Stimulated activated CD4-positive, alpha-beta T cell treated with anti-CD3 and anti-CD28 coated beads, Interleukin-2, amount 100 ng/mL, for 48 hours (primary cell): ENCODE measurements at places on chromosomes 2 and 18.

DNA sequence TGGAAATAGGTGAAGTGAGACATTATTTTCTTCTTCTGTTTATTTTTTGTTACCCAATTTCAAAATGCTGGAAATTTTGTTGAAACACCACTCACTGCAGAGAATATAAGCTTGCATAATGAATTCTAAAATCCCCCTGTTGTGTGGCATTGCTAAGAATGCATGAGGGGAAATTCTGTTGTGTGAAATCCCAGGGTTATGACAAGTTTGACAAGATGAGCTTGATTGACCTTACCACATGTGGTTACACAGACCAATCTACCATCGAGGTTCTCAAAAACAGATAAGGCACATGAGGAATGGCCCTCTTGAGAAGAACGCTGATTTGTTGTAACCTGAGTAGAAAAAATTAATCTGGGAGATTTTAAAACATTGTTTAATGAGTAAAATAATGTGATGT is 261.6 kb upstream of the MMADHC start:
- DNase-seq, result no peak

GRCh38 chr2:29420464-29420863 is 305.2 kb downstream of the CLIP4 start:
- DNase-seq, result no peak

DNA sequence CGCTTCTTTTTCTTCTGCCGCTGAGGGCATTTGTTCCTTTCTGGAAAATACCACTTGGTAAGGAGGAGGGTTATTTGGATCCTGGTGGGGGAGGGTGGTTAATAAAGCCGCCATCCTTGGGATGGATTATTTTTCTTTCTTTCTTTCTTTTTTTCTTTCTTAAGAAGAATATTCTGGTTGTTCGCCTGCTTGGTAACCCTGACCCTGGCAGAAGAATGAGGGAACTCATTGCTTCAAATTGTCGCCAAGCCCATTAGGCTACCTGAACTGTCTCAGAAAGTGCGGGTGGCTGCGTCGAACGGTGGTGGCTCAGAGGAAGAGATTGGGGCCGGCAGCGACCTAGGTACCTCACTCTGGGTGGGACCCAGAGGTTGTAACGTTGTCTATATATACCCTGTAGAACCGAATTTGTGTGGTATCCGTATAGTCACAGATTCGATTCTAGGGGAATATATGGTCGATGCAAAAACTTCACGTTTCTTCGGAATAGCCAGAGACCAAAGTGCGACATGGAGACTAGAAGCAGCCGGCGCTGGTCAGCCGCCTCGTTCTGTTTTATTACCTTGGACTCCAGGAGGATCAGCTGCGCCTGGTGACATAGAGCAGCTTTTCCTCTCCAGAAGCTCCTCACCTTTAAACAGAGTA is 1.3 kb upstream of the HOXD4 start:
- DNase-seq, result no peak

DNA sequence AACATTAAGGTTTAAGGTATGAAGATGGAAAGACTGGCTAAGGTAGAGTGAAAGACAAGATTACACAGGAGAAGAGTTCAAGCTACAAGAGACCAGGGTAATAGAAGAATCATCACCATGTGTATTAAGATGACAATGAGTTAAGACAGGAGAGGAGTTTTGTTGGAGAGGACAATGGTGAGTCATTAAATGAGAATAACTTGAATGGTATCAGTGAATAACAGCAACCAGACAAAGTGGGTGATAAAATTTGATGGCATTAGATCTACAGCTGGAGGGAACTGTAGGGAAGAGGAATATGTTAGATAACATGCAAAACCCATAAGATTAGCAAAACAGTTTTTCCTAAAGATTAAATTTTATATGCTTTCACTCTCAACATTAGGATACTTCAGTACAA is 18.8 kb upstream of the ENOSF1 start:
- DNase-seq, result no peak

DNA sequence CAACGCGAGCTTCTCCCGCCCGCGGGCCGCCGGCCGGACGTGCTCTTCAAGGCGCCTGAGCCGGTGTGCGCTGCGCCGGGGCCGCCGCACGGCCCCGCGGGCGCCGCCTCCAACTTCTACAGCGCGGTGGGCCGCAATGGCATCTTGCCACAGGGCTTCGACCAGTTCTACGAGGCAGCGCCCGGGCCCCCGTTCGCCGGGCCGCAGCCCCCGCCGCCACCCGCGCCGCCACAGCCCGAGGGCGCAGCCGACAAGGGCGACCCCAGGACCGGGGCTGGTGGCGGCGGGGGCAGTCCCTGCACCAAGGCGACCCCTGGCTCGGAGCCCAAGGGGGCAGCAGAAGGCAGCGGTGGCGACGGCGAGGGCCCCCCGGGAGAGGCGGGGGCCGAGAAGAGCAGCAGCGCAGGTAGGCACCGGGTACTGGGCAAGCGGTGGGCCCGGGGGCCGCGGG is 676 bp downstream of the HOXD11 start:
- no peak for DNase-seq

- DNase-seq, result no peak
Observed at GRCh38 chr2:136051725-136052048, 66.3 kb upstream of the DARS1 start.

DNA sequence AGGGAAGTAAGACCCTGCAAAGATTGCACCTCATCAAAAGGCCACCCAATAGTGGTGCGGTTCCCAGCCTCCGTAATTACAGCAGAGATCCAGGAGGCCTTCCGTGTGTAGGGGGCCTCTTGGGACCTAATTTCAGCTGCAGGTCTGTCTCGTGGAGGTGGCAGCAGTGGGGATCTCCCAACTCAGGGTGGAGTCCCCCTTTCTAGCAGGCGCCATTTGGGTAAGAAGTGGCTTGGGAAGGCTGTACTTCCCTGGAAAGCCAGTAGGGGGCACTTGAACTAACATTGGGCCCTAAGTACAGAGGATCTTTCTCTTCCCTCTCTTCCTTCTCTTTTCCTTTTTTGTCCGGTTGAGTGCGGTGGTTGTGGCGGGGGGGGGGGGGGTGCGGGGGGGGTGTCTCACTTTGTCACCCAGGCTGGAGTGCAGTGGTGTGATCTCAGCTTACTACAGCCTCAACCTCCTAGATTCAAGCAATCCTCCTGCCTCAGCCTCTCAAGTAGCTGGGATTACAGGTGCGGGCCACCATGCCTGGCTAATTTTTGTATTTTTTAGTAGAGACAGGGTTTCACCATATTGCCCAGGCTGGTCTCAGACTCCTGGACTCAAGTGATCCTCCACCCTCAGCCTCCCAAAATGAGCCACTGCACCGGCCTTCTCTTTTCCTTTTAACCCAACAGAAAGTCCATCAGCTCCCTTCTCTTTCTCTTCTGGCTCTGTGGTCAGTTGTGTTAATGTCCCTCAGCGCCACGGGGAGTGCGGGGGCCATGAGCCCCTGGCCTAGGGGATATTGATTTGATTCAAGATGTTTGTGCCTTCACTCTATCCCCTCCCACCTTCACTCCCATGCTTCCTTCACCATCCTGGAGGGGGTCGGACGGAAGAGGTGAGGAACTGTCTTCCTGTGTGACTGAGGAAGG is 32.0 kb downstream of the CENPO start:
- peak; percentile 37 for DNase-seq

GRCh38 chr2:47782381-47782670 is 619 bp upstream of the MSH6 start:
- DNase-seq, result no peak

DNA sequence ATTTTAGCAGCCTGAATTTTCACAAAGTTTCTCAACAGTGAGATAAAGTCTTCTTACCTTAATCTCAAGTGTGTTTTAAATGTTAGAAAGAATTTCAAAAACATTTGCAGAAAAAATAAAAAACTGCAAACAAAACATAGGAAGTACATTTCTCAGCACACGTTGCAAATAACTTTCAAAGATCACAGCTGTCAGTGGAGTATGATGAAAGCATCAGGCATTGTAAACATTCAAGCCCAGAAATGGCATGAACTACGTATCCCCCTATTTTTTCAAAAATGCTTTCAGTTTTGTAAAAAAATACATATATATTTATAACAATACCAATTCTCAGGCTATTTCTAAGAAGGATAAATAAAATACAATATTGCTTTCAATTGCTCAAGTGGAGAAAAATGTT is 320.6 kb upstream of the TFPI start:
- DNase-seq, result no peak

DNA sequence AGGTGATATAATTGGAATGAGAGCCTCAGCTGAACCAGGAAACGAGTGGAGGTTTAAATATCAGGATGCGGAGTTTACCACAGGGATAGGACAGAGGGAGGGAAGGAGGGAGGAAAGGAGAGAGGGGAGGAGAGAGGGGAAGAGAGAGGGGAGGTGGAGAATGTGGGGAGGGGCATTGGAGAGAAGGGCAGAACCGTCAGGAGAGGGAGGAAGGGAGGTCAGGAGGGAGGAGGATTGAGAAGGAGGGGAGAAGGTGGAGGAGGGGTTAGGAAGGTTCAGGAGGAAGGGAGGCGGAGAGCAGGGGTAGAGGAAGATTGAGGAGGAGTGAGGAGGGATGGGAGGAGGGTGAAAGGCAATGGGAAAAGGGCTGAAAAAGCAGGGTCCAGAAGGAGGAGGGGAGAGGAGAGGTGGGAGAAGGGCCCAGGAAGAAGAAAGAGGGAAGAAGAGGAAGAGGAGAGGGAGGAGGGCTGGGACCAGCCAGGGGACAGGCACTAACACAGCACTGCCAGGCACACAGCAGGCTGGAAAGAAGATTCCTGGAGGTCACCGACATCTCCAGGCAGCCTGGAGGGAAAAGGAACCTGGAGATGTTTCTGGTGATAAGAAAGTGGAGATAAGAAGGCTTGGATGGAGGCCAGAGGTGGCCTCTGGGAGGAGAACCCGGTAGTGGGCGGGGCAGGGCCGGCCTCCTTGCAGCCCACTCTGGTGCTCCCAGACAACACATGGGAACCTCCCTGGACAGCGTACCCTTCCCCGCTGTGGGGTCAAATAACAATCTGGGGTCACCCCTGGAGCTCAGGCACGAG is 176.7 kb upstream of the SMAD2 start:
- DNase-seq, result no peak

GRCh38 chr2:25816249-25816648 is 62.0 kb downstream of the ASXL2 start:
- no peak for DNase-seq

GRCh38 chr2:113118263-113118657 is 9.1 kb upstream of the IL1RN start:
- no peak for DNase-seq

GRCh38 chr2:88081924-88082608 is 14.4 kb downstream of the SMYD1 start:
- DNase-seq, result no peak

GRCh38 chr2:216787851-216788540 is 71.9 kb downstream of the TNP1 start:
- DNase-seq, result no peak

DNA sequence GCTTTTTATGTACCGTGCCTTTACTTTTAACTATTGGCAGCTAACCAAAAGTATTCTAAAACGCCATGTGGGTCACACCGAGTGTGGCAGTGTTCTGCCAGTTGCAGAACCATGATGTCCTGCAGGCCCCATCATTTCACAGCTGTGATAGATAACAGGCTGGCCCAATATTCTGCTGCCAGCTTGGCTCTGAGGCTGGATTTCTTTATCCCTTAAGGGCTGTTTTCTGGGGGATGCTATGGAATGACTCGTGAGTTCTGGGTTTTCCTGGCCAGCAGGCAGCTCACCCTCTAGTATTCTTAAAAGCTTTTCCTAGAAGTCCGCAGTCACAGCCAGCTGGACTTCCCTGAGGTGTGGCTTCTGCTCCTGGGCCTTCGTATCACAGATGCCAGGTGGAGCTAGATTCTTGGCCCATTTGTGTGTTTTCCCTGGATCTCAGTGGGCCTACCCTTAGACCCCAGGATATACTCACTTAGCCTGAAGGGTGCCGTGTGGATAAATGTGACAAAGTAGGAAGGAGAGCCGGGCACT is 41.0 kb downstream of the FHOD3 start:
- no peak for DNase-seq

DNA sequence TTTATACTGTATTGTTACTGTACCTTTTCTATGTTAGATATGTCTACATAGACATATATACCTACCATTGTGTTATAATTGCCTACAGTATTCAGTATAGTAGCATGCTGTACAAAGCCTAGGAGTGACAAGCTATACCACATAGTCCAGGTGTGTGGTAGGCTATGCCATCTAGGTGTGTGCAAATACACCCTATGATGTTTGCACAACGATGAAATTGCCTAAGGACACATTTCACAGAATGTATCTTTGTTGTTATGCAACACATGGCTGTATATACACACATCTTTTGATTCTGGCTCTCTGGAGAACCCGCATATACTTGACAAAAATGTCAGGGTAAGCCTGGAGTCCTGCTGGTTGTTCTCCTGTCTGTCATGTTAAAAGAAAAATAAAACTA is 85.1 kb downstream of the BCL2L11 start:
- DNase-seq, result no peak

- DNase-seq, result no peak
Observed at GRCh38 chr2:219492575-219492974, 6.1 kb upstream of the GMPPA start.

- no peak for DNase-seq
Observed at GRCh38 chr18:11909591-11910026, 1.5 kb upstream of the MPPE1 start.

- no peak for DNase-seq
Observed at GRCh38 chr18:79530821-79531220, 135.1 kb downstream of the NFATC1 start.

DNA sequence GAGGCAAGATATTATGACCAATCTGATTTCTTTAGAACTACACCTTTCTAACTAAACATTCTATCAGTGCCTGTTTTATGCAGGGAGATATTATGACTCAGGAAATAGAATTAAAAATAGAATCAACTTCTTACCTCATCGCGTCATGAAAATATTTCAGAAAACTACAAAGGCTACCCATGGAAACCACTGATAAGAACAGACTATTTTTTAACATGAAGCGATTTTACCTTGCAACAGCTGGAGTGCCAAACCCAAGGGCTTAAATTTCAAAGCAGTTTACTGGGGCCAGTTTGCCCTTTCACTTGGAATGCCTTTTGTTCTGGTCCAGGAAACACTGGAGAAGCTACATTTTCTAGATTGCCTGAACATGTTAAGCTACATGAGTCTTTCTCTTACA is 304.8 kb upstream of the CCDC68 start:
- DNase-seq, result no peak

DNA sequence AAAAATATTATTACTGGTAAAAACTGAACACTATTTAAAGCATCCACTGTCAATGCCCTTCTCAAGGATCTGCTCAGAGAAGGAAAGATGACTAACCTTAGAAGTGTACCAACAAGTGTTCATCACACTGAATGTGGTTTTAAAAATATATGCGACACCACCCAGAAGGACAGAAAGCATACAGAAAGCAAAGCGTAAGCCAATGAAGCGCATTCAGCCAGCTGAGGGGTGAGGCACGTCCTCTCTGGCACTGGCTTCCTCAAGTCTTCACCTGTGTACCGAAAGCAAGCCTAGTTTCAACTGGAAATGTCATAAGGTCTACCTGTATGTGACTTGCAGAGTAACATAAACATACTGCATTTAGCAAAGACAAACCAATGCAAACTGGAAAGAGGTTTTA is 88.8 kb downstream of the PSMG2 start:
- no peak for DNase-seq
